ENCODE measurements at places on chromosomes 7 and 10.

- peaks cover 7% of the 10 kb centered on the region for H3K4me1 ChIP-seq
- H3K4me3 ChIP-seq: no peak overlapping the region
- no peak overlapping the region for H3K27ac ChIP-seq
- no peak for DNase-seq
- H3K36me3 ChIP-seq: no peaks in the 10 kb centered on the region
These were observed 56.8 kb downstream of the BBS9 start for GRCh38 chr7:33186192-33186591.

DNA sequence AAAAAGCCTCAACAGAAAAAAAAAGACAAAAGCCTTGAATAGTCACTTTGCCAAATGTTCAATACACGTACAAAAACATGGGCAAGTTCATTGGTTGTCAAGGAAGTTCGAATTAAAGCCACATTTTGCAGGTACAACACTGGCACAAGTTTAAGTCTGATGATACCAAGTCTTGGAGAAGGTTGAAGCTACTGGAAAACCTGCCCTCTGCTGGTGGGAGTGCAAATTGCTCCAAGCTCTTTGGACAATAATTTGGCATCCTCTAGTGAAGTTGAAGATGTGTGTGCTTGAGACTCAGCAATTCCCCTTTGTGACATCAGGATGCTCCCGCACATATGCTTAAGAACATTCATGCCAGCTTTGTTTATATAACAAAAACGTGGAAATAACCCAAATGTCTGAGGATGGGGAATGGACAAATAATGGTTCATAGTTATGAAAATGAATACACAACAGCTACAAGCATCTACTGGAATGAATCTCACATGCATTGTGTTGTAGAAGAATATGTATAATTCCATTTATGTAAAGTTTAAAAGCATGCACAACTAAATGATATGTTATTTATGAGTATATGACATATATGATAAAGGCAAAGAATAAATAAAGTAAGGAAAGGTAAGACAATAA, 120.0 kb upstream of the PLPP4 start:
- peak; percentile 56 for DNase-seq
- no peaks in the 10 kb centered on the region for H3K4me1 ChIP-seq
- no peaks in the 10 kb centered on the region for H3K27me3 ChIP-seq
- no peak overlapping the region for H3K4me3 ChIP-seq
- H3K27ac ChIP-seq: no peak overlapping the region

DNA sequence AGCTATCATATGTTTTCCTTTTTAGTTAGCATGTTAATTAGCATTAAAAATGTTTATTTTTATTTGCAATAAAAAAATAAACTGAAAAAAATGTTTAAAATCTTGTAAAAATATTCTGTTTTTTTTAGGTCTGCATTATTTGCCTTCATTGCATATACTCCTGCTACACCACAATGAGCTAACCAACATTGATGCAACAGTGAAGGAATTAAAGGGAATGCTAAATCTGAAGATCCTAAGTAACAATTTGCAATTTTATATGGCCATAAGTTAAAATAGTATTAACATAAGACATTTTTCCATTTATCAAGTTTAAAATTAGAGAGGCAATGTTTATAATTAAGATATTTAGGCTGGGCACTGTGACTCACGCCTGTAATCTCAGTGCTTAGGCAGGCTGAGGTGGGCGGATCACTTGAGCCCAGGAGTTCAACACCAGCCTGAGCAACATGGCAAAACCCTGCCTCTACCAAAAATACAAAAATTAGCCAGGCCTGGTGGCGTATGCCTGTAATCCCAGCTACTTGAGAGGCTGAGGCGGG, 32.2 kb downstream of the LRRC72 start:
- no peaks in the 10 kb centered on the region for H3K27me3 ChIP-seq
- H3K4me3 ChIP-seq: no peak overlapping the region
- H3K27ac ChIP-seq: no peak overlapping the region
- no peak for DNase-seq

- no peak overlapping the region for H3K27ac ChIP-seq
- no peaks in the 10 kb centered on the region for H3K27me3 ChIP-seq
- no peaks in the 10 kb centered on the region for H3K36me3 ChIP-seq
- H3K4me3 ChIP-seq: no peak overlapping the region
- no peak for DNase-seq
These were observed 33.9 kb upstream of the ARL4A start for GRCh38 chr7:12653518-12653917.

DNA sequence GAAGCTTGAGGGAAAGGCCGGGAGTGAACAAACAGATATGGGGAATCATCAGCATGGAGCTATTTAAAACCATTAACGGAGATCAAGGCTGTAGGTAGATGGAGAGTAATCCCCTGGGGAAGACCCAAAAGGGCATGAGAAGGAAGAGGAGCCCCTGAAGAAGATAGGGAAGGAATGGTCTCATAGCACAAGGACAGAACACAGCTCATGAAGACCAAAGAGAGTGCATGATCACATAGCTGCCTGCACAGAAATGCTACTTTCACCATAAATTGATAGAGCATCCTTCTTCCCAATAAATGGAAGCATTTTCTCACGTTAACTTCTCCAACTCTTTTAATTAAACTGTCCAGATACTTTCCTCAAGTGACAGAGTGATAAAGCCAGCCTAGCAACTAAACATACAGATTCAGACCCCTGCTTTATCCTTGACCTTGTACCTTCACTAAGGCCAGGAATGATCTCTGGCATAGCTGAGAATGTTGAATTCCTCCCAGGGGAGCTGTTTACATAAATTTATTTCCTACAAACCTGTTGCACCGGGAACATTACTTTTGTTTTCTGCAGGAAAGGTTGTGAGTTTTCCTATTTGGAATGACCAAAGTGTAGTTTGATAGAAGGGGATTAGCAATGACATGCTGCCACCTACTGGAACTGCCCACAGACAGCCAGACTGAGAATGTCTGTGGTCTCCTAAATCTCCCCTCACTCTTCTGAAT, 110.8 kb upstream of the LRGUK start:
- no peaks in the 10 kb centered on the region for H3K36me3 ChIP-seq
- H3K4me3 ChIP-seq: no peak overlapping the region
- no peak overlapping the region for H3K27ac ChIP-seq
- no peaks in the 10 kb centered on the region for H3K4me1 ChIP-seq
- no peaks in the 10 kb centered on the region for H3K27me3 ChIP-seq

GRCh38 chr10:97718659-97719142, 5.2 kb downstream of the MARVELD1 start:
- H3K4me3 ChIP-seq: no peak overlapping the region
- no peak for DNase-seq
- no peaks in the 10 kb centered on the region for H3K36me3 ChIP-seq
- peaks cover 4% of the 10 kb centered on the region for H3K4me1 ChIP-seq
- peaks cover 6% of the 10 kb centered on the region for H3K27me3 ChIP-seq
- H3K27ac ChIP-seq: no peak overlapping the region

- H3K36me3 ChIP-seq: no peaks in the 10 kb centered on the region
- H3K4me3 ChIP-seq: no peak overlapping the region
- H3K27ac ChIP-seq: no peak overlapping the region
- no peaks in the 10 kb centered on the region for H3K4me1 ChIP-seq
- no peak for DNase-seq
These were observed 166.4 kb downstream of the CHN2 start for GRCh38 chr7:29360633-29361625.

- H3K4me1 ChIP-seq: no peaks in the 10 kb centered on the region
- no peak for DNase-seq
- H3K27ac ChIP-seq: no peak overlapping the region
- H3K27me3 ChIP-seq: no peaks in the 10 kb centered on the region
- no peaks in the 10 kb centered on the region for H3K36me3 ChIP-seq
- H3K4me3 ChIP-seq: no peak overlapping the region
These were observed 38.8 kb upstream of the ZMYND11 start for GRCh38 chr10:96466-96865.

- no peaks in the 10 kb centered on the region for H3K27me3 ChIP-seq
- H3K36me3 ChIP-seq: no peaks in the 10 kb centered on the region
- no peak overlapping the region for H3K4me3 ChIP-seq
These were observed 20.8 kb downstream of the WDFY4 start for GRCh38 chr10:48705401-48705938.

DNA sequence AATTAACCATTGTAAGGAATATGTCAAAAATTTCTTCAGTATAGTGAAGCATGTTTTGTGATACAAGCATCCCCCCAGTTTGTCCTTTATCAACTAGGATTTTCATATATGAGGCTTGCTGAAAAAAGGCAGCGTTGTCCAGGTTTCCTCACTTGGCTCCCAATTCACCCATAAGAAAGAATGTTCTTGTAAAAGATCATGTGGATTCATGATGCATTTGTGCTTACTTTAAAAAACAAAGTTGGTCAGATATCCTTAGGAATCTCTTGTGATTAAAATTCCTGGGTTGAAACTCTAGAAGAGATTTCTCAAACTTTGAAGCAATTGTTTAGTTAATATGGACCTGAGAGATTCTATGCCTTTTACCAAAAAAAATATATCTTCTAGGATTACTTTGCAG, 181.8 kb downstream of the KIAA1217 start:
- H3K36me3 ChIP-seq: no peaks in the 10 kb centered on the region
- no peak overlapping the region for H3K4me3 ChIP-seq
- no peaks in the 10 kb centered on the region for H3K4me1 ChIP-seq

DNA sequence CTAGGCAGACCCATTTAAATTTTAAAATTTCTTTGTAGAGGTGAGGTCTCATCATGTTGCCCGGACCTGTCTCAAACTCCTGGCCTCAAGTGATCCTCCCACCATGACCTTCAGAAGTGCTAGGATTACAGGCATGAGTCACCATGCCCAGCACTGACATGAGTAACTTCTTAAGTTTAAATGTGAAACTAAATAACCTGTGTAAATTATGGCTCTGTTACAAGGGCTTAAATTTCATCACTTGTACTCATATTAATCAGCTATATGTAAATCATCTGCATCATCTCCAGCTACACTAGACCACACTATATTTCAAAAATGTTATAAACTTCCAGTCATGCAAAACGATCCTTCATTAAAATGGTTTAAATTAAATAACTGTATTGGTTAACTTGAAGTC, 56.1 kb downstream of the ATAD1 start:
- H3K4me3 ChIP-seq: no peak overlapping the region
- no peaks in the 10 kb centered on the region for H3K27me3 ChIP-seq
- H3K27ac ChIP-seq: no peak overlapping the region
- H3K4me1 ChIP-seq: no peaks in the 10 kb centered on the region
- DNase-seq: no peak

GRCh38 chr10:126014309-126014708, 117.9 kb downstream of the FANK1 start:
- H3K36me3 ChIP-seq: no peaks in the 10 kb centered on the region
- no peak overlapping the region for H3K4me3 ChIP-seq
- no peaks in the 10 kb centered on the region for H3K4me1 ChIP-seq
- no peak for DNase-seq
- no peak overlapping the region for H3K27ac ChIP-seq

- H3K36me3 ChIP-seq: no peaks in the 10 kb centered on the region
- H3K27me3 ChIP-seq: no peaks in the 10 kb centered on the region
- no peaks in the 10 kb centered on the region for H3K4me1 ChIP-seq
- H3K4me3 ChIP-seq: no peak overlapping the region
These were observed 27.2 kb downstream of the LEP start for GRCh38 chr7:128268233-128268632.

GRCh38 chr7:1925349-1925748, 255.3 kb downstream of the ELFN1 start:
- no peak overlapping the region for H3K27ac ChIP-seq
- no peak overlapping the region for H3K4me3 ChIP-seq
- DNase-seq: no peak
- H3K36me3 ChIP-seq: no peaks in the 10 kb centered on the region

GRCh38 chr7:5526100-5526905, 102.7 kb upstream of the TNRC18 start:
- peaks cover 18% of the 10 kb centered on the region for H3K36me3 ChIP-seq
- H3K27ac ChIP-seq: peak overlapping the region; percentile 8
- no peaks in the 10 kb centered on the region for H3K27me3 ChIP-seq
- H3K4me1 ChIP-seq: peaks cover 13% of the 10 kb centered on the region
- DNase-seq: peak; percentile 31

DNA sequence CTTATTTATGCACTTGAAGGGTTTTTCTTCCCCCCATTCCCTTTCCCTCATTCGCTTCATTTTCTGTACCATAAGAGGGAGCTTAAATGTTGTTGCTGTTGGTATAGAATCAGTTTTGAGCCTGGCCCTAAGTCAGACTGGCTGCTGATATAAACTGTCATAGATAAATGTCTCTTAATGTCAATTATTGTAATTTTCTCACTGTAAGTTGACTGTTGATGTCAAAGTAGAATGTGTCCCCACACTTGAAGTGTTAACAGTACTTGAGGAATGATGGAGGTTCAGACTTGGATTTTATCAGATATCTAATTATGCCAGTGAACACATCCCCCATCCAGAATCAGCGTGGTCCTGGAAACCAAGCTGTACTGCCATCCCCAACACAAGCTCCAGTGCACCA, 87.8 kb downstream of the PRR15 start:
- no peak overlapping the region for H3K4me3 ChIP-seq
- no peak overlapping the region for H3K27ac ChIP-seq
- DNase-seq: no peak
- H3K27me3 ChIP-seq: no peaks in the 10 kb centered on the region

GRCh38 chr7:101018271-101019167, 1.4 kb upstream of the MUC17 start:
- no peaks in the 10 kb centered on the region for H3K4me1 ChIP-seq
- H3K27me3 ChIP-seq: peaks cover 80% of the 10 kb centered on the region
- H3K36me3 ChIP-seq: no peaks in the 10 kb centered on the region

DNA sequence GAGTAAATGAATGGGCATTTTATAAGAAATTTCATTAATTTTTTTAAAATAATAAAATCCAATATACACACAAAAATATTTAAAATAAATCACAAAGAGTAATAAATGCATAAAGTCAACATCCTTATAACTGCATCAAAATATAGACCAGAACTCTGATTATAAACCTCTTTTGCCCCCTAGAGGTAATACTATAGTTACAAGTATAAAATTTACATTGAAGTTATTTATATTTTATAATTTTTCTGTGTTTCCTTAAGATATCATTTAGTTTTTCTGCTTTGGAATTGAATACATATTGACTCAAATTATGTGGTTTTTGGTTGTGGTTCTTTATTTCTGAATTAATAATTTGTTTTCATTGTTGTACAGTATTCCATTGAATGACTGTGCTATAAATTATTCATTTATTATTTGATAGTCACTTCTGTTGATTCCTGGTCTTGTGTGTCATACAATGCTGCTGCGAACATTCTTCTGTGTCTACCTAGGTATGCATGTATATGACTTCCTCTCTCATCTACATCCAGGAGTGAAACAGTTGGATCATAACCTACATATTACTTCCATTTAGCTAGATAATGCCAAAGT, 673.6 kb downstream of the IPMK start:
- H3K27me3 ChIP-seq: no peaks in the 10 kb centered on the region
- H3K4me1 ChIP-seq: no peaks in the 10 kb centered on the region
- H3K4me3 ChIP-seq: no peak overlapping the region
- no peak overlapping the region for H3K27ac ChIP-seq
- no peaks in the 10 kb centered on the region for H3K36me3 ChIP-seq

- H3K27me3 ChIP-seq: no peaks in the 10 kb centered on the region
- no peak overlapping the region for H3K4me3 ChIP-seq
- H3K36me3 ChIP-seq: no peaks in the 10 kb centered on the region
These were observed 16.6 kb upstream of the RET start for GRCh38 chr10:43060291-43060690.
